Mesendoderm (in vitro differentiated cells): ENCODE measurements at places on chromosomes 3 and 15.

DNA sequence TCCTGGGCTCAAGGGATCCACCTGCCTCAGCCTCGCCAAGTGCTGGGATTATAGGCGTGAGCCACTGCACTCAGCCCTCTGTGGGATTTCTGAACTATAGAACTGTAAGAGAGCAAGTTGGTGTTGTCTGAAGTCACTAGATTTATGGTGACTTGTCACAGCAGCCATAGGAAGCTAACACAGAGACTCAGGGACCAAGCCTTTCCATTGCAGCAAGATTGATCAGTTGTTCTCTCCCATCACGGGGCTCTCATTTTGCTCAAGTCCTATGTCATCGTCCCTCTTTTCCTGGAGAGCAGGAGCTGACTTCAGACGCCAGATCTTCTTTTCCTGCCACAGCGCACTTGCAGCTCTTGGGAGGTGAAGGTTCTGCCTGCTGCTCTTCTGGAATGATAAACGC, 61.0 kb downstream of the APBA2 start:
- no peak overlapping the region for H3K27ac ChIP-seq
- no peak overlapping the region for H3K4me3 ChIP-seq
- H3K36me3 ChIP-seq: no peaks in the 10 kb centered on the region
- no peaks in the 10 kb centered on the region for H3K27me3 ChIP-seq
- DNase-seq: no peak
- no peaks in the 10 kb centered on the region for H3K4me1 ChIP-seq

- no peaks in the 10 kb centered on the region for H3K36me3 ChIP-seq
- H3K27me3 ChIP-seq: no peaks in the 10 kb centered on the region
- H3K4me1 ChIP-seq: peaks cover 6% of the 10 kb centered on the region
- no peak overlapping the region for H3K4me3 ChIP-seq
- H3K27ac ChIP-seq: no peak overlapping the region
- DNase-seq: no peak
Measured at GRCh38 chr3:126354776-126355175, 2.4 kb downstream of the KLF15 start.

- H3K4me3 ChIP-seq: no peak overlapping the region
- no peaks in the 10 kb centered on the region for H3K4me1 ChIP-seq
- H3K27me3 ChIP-seq: no peaks in the 10 kb centered on the region
- no peak overlapping the region for H3K27ac ChIP-seq
- no peaks in the 10 kb centered on the region for H3K36me3 ChIP-seq
Measured at GRCh38 chr3:32910954-32911353, 40.5 kb upstream of the CCR4 start.

GRCh38 chr3:124633524-124633923, 96.7 kb upstream of the UMPS start:
- no peaks in the 10 kb centered on the region for H3K27me3 ChIP-seq
- no peaks in the 10 kb centered on the region for H3K36me3 ChIP-seq
- peaks cover 2% of the 10 kb centered on the region for H3K4me1 ChIP-seq
- no peak for DNase-seq

DNA sequence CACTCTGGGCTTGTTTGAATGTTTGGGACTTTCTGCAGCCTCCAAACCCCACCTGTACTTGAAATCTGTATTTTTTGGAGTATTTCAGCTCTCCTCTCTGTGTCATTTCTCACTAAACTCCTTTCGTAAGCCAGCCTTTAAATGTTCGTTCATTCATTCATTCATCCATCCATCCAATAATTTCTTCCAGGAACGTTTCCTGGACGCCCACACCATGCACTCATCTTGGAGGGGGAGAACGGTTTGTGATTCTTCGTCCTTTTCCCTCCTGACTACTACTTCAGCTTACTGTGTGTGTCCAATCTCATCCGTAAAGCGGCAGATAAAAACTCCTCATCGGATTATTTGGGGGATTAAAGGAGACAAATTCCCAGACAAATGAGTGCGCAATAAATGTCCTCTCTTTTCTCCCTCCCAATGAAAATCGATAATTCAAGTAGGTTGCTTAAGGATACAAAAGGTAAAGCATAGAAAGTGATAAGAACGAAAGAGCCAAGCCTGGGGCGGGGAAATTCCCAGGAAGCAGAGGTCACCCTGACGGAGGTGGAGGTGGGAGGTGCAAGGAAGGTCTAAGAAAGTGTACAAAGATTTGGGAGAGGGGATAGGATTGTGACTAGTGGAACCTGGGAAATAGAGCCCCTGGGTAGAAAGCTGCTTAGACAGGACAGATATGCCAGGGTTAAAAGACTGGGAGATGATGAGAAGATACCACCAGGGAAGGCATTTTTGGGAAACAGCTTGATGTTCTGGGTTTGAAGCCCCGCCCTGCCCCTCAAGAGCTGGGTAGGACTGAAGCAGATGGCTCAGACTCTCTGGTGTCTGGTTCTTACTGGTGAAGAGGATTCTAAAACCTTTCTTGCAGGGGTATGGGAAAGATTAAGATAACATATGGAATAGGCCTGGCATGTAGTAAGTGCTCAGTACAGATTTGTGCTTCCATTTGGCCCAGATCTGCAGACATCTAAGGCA, 896 bp upstream of the KLHL25 start:
- H3K27me3 ChIP-seq: no peaks in the 10 kb centered on the region
- no peak for DNase-seq
- H3K27ac ChIP-seq: no peak overlapping the region
- H3K4me3 ChIP-seq: no peak overlapping the region
- peaks cover 10% of the 10 kb centered on the region for H3K4me1 ChIP-seq

DNA sequence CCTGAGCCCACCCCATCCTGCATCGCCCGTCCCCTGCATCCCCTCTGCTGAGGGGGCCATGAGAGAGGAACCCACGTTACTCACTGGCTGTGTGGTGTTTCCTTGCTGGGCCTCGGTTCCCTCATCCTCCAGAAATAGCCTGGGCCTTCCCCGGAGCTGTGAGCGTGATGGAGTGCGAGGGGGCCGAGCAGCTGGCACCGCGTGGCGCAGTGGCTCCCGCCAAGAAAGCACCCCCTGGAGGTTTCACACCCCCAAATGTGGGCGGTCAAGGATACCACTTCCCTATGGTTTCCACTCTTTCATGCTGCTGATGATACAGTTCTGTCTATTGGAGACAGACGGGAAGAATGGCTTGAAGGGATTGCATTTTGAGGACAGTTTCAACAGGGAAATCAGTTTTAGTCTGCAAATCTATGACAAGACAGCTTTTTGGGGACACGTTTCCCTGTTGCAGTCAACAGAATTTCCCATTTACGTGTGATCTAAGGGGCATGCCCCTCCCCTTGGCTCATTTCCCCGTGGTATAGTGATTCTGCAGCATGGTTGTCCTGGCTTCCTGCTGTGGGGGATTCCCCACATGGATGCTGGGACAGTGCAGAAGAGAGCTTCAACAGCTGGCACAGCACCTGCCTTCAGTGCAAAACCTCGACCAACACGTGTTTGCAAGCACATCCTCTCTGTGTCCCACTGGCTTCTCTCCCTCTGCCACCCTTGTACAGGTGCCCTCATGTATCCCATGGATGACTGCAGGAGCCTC, 377.5 kb downstream of the LRTM1 start:
- no peaks in the 10 kb centered on the region for H3K27me3 ChIP-seq
- H3K36me3 ChIP-seq: no peaks in the 10 kb centered on the region
- H3K4me3 ChIP-seq: no peak overlapping the region

DNA sequence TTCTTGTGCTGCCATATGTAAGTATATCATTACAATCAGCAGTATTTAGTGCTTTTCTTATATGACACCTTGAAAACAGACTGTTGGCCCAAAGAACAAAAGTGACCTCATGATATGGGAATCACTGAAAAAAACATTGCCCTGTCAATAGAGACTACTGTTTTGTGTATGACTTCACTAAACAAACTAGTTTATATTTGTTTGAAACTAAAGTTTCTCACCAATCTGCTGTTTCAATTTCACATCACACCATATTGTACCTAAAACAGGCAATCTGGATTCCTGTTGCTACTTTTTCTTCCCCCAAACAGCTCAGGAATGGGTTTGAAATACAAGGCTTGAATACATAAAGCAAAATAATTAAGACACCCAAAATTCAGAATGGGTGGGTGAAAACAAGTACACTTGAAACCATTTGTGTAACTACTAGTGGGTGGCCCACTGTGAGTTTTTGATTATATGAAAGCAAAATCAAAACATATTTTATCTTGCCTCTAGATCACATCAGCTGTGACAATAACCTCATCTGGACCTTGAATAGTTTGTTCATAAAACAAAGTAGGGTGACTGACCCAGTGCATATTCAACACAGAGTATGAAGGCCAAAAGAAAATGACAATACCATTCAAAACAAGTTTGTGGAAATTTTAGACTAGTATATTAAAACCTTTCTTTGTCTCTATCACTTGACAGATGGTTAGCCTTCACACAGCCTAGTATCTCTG, 5.9 kb downstream of the ZBTB20 start:
- no peaks in the 10 kb centered on the region for H3K4me1 ChIP-seq
- H3K27me3 ChIP-seq: no peaks in the 10 kb centered on the region
- no peak overlapping the region for H3K27ac ChIP-seq
- H3K36me3 ChIP-seq: no peaks in the 10 kb centered on the region

DNA sequence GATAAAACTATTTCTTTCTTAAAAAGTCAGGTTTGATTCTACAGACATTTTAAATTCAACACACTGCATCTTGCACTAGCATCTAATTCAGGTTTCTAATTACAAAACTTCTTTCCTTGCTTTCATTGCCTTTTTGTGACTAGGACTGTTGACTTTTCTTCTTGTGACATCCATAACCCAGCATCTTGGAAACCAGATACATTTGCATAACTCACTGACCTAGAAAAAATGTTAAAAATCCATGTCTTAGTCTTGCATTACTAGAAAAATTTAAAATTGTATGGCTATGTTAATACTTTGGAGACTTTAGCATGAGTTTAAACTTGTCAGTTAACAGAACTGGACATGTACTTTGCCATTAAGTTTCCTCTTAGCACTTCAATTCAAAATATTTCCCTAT, 72.7 kb downstream of the DTWD1 start:
- H3K36me3 ChIP-seq: no peaks in the 10 kb centered on the region
- no peak overlapping the region for H3K4me3 ChIP-seq
- H3K27ac ChIP-seq: no peak overlapping the region
- H3K4me1 ChIP-seq: peaks cover 3% of the 10 kb centered on the region
- H3K27me3 ChIP-seq: no peaks in the 10 kb centered on the region

DNA sequence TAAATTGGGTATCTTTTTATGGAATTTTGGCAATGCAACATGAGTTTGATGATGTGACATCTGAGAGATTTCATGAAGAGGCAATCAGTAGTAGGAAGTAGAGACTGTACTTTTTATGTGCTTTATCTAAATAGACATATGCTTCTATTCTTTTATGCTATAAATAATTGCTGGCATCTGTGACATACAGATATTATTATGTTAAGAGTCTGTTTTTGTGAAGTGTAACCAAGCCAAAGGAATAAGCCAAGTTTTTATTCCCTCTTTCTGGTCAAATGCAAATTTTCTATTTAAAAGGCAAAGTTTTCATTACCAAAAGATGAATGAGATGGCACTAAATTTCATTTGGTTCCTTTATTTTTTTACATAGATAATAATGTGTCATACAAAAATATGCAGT, 32.4 kb downstream of the PYDC2 start:
- H3K27ac ChIP-seq: no peak overlapping the region
- no peak overlapping the region for H3K4me3 ChIP-seq
- H3K4me1 ChIP-seq: no peaks in the 10 kb centered on the region
- no peak for DNase-seq
- H3K36me3 ChIP-seq: no peaks in the 10 kb centered on the region
- no peaks in the 10 kb centered on the region for H3K27me3 ChIP-seq

DNA sequence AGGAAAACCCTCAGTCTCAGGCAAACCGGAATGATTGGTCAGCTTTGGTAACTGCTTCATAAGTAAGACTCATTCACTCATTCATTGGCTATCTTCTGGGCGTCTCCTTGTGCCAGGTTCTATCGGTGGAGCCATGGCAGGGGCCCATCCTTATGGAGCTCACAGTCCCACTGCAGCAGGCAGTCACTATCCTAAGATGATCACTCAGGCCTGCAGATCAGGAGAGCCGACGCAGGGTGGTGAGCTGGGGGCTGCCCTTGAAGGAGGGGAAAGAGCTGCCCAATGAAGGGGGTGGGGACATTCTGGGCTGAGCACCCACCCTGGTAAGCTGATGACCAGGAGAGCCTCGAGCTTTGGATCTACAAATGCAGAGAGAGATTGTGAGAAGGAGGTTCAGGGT, 20.5 kb upstream of the FGD5 start:
- H3K4me3 ChIP-seq: no peak overlapping the region
- H3K36me3 ChIP-seq: no peaks in the 10 kb centered on the region
- no peak overlapping the region for H3K27ac ChIP-seq
- H3K27me3 ChIP-seq: no peaks in the 10 kb centered on the region

- H3K36me3 ChIP-seq: no peaks in the 10 kb centered on the region
- no peaks in the 10 kb centered on the region for H3K4me1 ChIP-seq
- no peak overlapping the region for H3K27ac ChIP-seq
- H3K27me3 ChIP-seq: no peaks in the 10 kb centered on the region
Measured at GRCh38 chr3:187958432-187959003, 195.4 kb upstream of the LPP start.

GRCh38 chr3:157905885-157906284, 200.3 kb downstream of the SHOX2 start:
- no peak for DNase-seq
- no peak overlapping the region for H3K27ac ChIP-seq
- H3K36me3 ChIP-seq: no peaks in the 10 kb centered on the region
- peaks cover 1% of the 10 kb centered on the region for H3K4me1 ChIP-seq
- H3K27me3 ChIP-seq: no peaks in the 10 kb centered on the region

- H3K27me3 ChIP-seq: no peaks in the 10 kb centered on the region
- no peak for DNase-seq
- H3K27ac ChIP-seq: no peak overlapping the region
- no peaks in the 10 kb centered on the region for H3K4me1 ChIP-seq
- no peak overlapping the region for H3K4me3 ChIP-seq
Measured at GRCh38 chr15:39135989-39136388, 444.9 kb upstream of the THBS1 start.

GRCh38 chr3:183811638-183812037, 13.7 kb downstream of the MAP6D1 start:
- no peak overlapping the region for H3K4me3 ChIP-seq
- no peaks in the 10 kb centered on the region for H3K27me3 ChIP-seq
- H3K4me1 ChIP-seq: no peaks in the 10 kb centered on the region
- H3K36me3 ChIP-seq: peaks cover 26% of the 10 kb centered on the region
- H3K27ac ChIP-seq: no peak overlapping the region
- no peak for DNase-seq

GRCh38 chr3:71672340-71672739, 52.9 kb downstream of the EIF4E3 start:
- no peaks in the 10 kb centered on the region for H3K4me1 ChIP-seq
- no peak overlapping the region for H3K27ac ChIP-seq
- H3K36me3 ChIP-seq: no peaks in the 10 kb centered on the region

- H3K27me3 ChIP-seq: peaks cover 11% of the 10 kb centered on the region
- H3K36me3 ChIP-seq: no peaks in the 10 kb centered on the region
- no peak within 1 kb of the TSS for H3K4me3 ChIP-seq
- no peaks in the 10 kb centered on the region for H3K4me1 ChIP-seq
Measured at GRCh38 chr3:50278880-50279224, at the start of gene LSMEM2. Gene LSMEM2 (plus strand): TSS chr3:50279087. CDS start chr3:50279114, 27 bp downstream.

- no peaks in the 10 kb centered on the region for H3K4me1 ChIP-seq
- no peak for DNase-seq
- H3K27ac ChIP-seq: no peak overlapping the region
- H3K36me3 ChIP-seq: no peaks in the 10 kb centered on the region
- no peaks in the 10 kb centered on the region for H3K27me3 ChIP-seq
Measured at GRCh38 chr3:96705895-96706294, 108.5 kb upstream of the EPHA6 start.

GRCh38 chr3:73432706-73433032, 192.1 kb downstream of the PDZRN3 start:
- H3K27me3 ChIP-seq: no peaks in the 10 kb centered on the region
- no peaks in the 10 kb centered on the region for H3K4me1 ChIP-seq
- no peak overlapping the region for H3K4me3 ChIP-seq
- H3K27ac ChIP-seq: no peak overlapping the region
